NCI-H460 (cell line): ENCODE measurements at places on chromosomes 6 and 20. TPM values are rescaled to one million over a fixed set of nuclear protein-coding genes. Genes with fewer than 3 reads are reported as not detected.

DNA sequence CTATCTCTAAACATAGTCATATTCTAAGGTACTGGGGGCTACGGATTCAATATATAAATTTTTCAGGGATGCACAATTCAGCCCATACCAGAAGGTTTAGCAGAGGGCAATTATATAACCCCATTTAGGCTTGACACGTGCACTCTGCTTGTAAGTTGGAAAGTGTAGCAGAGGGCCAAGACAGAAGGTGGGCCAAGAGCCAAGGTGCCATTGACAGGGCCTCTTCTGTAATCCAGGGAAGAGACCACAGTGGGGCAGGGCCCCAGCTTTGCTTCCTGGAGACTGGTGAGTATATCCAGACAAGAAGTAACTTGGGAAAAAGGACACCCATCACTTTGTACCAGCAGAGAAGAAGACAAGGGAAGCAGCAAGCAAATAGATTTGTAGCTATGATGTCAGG is 672.4 kb upstream of the MARCKS start:
- no peak for DNase-seq

GRCh38 chr20:1005452-1006027 is 3.4 kb upstream of the RSPO4 start:
- peak; percentile 12 for DNase-seq

DNA sequence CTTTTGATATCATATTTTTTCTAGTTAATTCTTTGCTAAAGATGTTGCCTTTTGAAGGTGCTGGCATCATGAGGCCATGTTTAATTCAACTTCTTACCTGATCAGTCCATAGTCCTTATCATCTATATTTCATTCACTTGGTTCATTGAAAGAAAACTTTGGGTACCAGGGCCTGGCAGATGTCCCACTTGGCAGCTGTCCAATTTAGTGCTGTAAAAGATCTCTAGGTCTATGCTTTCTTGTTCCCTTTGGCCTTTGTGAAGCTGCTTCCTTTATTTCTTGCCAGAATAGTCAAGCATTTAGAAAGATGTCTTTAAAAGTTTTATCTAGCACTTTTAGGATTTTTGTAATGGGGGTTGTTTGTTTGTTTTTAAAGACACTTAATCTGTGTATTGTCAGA is 61.7 kb upstream of the EYA4 start:
- DNase-seq, result no peak

DNA sequence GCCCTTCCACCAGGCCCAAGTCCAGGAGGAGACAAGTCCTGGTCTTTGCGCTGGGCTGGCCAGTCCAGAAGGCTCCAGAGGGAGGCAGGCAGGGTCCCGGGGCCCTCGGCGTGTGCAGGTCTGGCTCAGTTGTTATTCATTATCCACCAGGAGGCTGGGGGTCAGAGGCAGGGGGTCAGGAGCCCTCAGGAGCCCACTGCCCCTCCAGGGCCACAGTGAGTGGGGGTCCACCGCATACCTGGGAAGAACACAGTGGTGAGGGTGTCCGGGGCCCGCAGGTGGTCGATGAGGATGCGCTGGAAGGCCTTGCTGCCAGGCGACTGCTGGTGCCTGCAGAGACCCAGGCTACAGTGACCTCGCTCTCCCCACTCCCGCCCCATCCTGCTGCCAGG is 4.4 kb upstream of the C20orf144 start:
- no peak for DNase-seq

DNA sequence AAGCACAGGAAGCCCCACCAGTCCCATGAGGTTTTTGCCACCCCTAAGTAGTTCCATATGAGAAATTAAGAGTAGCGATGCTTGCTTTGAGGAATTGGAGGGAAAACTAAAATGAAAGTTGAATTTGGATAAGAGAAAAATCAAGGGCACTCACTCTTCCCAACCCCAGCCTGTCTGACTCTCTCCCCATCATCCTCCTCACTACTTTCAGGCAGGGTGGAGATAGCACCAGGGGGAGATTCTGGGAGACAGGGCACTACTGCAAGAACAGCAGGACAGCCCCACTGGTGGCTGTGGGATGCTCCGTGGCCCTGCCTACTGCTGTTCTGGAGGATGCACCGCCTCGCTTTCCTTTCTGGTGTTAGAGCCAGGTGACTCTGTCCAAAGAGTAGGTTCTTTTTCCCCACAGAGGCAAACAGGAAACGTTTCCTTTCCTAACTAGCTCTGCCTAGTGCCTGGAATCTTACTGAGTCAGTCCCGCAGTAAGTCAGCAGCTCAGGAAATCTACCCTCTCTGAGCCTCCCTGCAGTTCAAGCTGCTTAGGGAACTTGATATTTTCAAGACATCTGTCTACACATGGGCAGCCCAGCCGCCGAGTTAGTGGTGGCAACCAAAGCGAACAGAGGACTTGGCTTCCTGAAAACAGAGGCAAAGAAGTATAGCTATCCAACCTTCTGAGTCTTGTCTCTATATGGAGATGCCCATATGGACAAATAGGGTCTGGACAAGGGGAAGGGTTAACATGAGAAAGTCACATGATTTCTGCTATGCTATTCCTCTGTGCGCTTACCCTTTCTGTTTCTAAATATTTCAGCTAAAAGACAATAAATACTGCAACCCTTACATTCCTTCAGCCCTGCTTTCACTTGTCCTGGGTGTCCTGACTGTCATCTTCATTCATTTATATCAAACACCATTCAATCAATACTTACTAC is 11.4 kb downstream of the HLA-E start:
- DNase-seq, result no peak

DNA sequence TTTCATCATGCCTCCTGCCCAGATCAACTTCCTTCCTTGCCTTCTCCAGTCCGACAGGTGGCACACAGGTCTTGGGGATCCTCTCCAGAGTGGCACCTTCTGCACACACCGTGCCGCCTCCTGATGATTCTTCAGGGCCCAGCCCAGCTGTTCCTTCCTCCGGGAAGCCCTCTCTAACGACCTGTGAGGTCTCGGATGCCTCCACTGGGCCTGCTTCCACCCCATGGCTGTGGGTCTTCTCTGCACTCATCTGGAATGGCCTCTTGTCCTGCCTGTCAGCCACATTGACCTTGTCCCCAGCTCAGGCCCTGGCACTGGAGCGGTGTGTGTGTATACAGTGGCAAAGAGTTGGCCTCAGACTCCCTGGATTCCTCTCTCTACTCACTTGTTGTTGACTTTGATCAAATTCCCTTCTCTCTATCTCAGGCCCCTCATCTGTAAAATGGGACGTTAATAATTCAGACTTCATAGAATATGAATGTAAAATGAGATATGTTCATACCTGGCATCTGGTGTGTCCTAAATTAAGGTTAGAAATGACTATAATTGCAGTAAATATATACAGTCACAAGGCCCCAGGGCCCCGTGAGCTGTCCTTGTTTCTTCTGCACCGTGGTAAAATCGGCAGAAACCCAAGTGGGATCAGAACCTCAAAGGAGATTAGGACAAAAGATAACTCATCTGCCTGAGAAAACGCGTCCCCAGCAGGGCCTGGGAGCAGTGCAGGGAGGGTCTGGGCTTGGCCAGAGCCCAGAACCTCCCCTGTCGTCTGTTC is 1.5 kb downstream of the FAM210B start:
- no peak for DNase-seq

- DNase-seq, result no peak
Measured at GRCh38 chr6:110741517-110741916, 73.8 kb downstream of the CDK19 start.

Gene MANEA
- 14.9 and 17.6 TPM in 2 replicates for total RNA-seq

Gene MRAP2
- total RNA-seq, result 0.87 and 0.95 TPM in 2 replicates

Gene OR2B6
- 0.42 TPM in 1 of 2 replicates, not detected in the other for total RNA-seq

Gene LTB
- total RNA-seq, result not detected in 2 replicates

Gene BCKDHB
- total RNA-seq, result 10.7 and 13.9 TPM in 2 replicates
